D721Med (cell line): ENCODE measurements at places on chromosomes 12 and 14.

DNA sequence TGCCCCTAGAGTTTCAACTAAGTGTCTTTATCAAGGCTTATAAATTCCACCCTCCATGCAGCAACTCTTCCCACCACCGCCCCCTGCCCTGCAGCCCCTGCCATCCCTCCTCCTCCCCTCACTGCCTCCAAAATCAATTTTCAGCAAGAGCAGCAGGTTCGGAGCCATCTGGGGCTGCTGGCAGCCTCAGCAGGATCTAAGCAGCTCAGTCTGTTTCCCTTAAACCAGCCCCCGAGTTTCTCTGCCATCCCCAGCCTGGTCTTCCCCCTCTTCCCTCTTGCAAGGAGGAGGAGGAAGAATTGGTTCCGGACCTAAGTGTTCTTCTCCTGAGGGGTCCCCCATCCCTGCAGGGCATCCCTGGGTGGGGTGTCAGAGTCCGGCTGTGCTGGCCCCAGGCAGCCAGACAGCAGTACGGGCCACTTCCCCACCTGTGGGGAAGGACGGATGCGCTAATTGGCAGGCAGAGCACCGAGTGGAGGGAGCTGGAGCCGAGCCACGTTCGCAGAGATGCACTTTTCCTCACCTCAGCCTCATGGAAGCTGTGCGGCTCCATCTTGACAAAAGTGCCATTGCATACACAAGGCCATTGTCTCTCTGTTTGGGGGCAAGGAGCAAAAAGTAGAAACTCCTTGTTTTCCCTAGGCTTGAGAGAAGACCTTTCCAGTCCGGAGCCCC is 189.3 kb downstream of the KCNA5 start:
- no peak for DNase-seq

- DNase-seq, result no peak
Measured at GRCh38 chr12:65496617-65497016, 218.1 kb downstream of the MSRB3 start.

- DNase-seq, result no peak
Measured at GRCh38 chr14:74346341-74346740, 1.9 kb upstream of the VRTN start.

- no peak for DNase-seq
Measured at GRCh38 chr12:109586385-109587296, 13.0 kb downstream of the MVK start.

DNA sequence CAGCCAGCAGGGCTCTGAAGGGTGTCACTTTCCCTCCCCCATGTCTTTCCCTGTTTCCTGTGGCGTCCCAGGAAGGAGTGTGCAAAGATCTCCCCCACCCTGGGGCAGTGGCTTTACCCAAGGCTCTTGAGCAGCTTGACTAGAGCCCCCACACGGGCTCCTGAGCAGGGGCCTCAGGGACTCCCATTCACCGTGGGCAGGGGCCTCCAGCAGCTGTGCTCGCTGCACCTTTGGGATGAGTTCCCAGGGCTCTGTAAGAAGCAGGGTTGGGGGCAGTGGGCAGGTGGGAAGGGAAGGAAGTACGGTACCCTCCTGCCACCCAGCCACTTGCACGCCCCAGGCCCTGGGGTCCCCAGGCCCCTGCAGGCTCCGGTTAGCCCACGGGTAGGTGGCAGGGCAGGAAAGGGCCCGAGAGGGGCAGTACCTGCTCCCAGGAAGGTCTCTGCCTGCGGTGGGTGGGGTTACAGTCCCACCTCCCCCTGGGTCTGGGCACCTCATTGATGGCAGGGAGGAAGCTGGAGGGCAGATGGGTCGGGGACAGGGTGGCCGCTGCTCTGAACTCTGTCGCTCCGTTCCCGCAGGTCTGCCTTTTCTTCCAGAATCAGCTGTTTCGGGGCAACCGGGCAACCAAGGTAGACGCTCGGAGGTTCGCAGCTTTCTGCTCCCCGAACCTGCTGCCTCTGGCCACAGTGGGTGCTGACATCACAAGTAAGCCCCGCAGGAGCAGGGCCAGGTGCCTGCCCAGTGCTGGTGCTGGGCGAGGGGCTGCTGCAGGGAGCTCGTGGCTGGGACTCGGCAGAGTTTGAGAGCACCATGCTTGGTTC is 13.0 kb downstream of the ASPG start:
- DNase-seq, result no peak

DNA sequence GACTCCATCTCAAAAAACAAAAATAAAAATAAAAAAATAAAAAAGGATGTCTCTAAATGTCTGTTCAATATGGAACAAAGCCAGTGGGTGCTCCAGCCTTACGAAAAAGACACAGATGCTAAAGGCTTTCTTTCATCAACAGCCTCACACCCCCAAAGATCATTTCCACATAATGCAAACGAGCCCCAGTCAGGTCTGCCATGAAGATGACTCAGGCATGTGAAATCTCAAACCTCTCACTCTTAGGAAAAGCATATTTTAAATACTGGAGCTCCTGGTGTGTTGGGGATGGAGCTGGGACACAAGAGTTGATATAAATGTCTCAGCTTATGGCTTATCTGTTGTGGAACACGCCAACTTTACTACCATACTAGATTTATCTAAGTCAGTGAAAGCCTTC is 49.9 kb upstream of the PLXNC1 start:
- no peak for DNase-seq

- no peak for DNase-seq
Measured at GRCh38 chr14:76152333-76152681, 585 bp downstream of the GPATCH2L start.

DNA sequence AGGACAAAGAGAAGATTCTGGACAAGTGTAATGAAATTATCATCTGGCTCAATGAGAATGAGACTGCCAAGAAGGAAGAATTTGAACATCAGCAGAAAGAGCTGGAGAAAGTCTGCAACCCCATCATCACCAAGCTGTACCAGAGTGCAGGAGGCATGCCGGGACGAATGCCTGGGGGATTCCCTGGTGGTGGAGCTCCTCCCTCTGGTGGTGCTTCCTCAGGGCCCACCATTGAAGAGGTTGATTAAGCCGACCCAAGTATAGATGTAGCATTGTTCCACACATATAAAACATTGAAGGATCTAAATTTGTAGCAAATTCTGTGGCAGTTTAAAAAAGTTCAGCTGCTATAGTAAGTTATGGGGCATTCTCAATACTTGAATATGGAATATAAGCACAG is 174.3 kb upstream of the CCND2 start:
- no peak for DNase-seq

- no peak for DNase-seq
Measured at GRCh38 chr14:68961781-68962584, 17.1 kb downstream of the ACTN1 start.
